ENCODE measurements at places on chromosomes 12 and 14.
A peak's percentile ranks its signal among the peaks of the same experiment; 100 is the strongest.

DNA sequence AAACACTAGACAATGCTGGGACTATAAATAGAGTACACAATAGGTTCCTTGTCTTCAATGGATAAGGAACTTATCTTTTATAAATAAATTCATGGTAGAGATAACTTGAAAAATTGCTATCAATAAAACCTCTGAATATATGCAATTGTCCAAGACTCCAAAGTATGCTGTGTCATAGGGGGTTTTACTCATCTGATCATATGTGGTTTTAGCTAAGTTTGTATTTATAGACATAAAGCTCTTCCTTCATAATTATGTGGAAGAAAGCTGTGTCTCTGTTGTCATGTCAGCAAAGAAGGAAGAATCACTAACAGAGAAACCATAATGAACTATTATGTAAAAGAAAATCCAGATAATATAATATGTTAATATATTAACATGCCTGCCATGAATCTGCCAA, 111.5 kb upstream of the ATXN7L3B start:
- no peak for DNase-seq

DNA sequence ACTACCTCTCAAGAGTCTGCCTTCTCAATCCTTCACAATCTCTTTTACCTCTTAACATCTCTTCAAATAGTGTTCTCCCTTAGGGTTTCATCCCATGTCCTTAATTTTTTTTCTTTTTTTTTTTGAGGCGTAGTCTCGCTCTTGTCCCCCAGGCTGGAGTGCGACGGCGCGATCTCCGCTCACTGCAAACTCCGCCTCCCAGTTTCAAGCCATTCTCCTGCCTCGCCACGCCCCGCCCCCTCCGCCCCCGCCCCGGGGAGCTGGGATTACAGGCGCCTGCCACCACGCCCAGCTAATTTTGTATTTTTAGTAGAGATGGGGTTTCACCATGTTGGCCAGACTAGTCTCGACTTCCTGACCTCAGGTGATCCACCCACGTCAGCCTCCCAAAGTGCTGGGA, 7.0 kb upstream of the BCAT1 start:
- DNase-seq = no peak

- no peak for DNase-seq
Measured at GRCh38 chr14:55955175-55955574, 163.0 kb upstream of the PELI2 start.

- DNase-seq = no peak
Measured at GRCh38 chr12:41045509-41045908, 142.6 kb upstream of the PDZRN4 start.

GRCh38 chr14:106039400-106039799, 513.0 kb downstream of the TMEM121 start:
- DNase-seq = peak; percentile 26

GRCh38 chr14:71183876-71184689, 276.8 kb downstream of the PCNX1 start:
- DNase-seq = no peak

DNA sequence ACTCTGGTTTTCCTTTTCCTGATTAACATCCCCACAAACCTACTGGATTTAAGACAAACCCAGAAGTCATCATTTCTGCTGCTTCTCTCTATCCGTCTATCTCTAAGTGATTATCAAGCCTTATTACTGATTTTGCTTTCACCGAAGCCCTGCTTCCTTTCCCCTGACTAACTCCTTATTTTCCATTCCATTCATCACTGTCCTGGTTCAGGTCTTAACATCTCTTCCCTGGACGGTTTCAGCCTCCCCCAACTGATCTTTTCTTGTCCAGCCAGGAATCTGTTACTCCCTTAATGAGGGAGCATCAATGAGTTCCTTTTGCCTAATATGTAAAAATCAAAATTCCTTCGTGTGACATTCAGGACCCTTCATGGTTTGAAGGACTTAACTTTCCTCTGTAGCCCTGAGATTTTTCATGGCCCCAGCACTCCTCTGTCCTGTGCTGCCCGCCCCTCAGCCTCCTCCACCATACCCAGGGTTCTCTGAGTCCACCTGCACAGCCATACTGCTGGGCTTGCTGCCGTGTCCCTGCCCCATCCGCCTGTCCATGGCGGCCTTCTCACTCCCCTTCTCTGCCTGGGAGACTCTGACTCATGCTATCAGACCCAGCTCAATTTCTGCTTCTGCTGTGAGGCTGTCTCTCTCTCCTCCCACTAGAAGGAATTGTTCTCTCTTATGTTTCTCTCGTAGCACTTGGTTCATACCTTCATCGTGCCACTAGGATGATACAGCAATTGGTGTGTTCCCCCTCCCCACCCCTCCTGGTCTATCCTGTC, 167.8 kb upstream of the HIF1A start:
- DNase-seq = no peak

GRCh38 chr12:2498964-2499500, 295.7 kb upstream of the FKBP4 start:
- DNase-seq = no peak

GRCh38 chr14:68911594-68912227, 67.4 kb downstream of the ACTN1 start:
- DNase-seq = peak; percentile 52
